ENCODE measurements at places on chromosomes 1 and 21.

GRCh38 chr1:78483903-78484302 lies 6.9 kb upstream of the PTGFR start:
- no peak for DNase-seq

DNA sequence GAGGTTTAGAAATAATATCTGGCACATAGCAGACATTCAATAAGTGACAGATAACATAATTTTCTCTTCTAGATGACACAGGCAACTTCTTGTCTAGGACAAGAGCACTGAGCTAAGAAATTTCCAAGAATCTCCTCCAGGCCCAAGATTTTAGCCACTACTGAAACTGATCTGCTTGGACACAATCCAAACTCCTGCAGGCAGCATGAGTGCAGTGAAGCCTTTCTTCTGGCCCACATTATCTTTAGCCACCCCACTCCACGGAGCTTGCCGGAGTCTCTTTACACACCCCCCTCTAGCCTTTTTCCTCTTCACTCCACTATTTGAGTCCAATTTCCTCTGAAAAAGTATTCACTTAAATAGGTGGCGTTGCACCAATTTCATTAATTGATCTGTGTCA lies 142.9 kb upstream of the DUSP10 start:
- no peak for DNase-seq

- peak; percentile 25 for DNase-seq
Measured at GRCh38 chr1:56331892-56332567, 247.3 kb downstream of the PLPP3 start.

DNA sequence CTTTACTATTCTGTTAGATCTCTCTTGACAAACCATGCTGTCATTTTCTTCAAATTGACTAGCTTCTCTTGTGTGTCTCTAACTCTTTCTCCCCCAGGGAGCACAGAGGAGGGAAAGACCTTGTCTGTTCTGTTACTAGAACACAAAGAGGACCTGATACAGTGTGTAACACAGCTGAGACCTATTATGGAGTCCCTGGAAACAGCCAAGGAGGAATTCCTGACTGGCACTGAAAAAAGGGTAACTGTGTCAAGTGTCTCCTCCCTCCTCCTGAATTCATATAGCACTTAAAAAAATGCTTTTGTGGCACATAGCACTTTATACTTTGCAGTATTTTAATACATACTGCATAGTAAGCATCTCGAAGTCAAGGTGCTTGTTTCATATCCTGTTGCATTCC lies 50.6 kb downstream of the ZBTB40 start:
- no peak for DNase-seq

DNA sequence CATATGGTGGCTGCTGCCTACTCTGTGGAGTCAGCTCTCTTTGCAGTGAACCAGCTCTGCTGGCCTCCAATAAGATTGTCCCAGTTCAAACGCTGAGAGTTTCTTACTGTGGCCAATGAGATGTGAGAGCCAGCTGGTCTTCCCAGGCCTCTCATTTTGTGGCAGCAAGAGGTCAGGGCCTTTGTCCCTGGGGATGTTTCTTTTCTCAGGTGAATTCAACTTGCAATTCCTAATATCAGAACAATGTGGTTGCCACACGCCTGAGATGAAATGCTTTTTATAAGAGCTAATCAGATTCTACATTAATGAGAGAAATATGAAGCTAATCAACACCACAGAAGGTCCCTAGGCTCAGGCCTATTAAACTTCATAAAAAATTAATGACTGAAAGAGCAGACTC lies 660.1 kb upstream of the CAMK1G start:
- DNase-seq, result no peak

DNA sequence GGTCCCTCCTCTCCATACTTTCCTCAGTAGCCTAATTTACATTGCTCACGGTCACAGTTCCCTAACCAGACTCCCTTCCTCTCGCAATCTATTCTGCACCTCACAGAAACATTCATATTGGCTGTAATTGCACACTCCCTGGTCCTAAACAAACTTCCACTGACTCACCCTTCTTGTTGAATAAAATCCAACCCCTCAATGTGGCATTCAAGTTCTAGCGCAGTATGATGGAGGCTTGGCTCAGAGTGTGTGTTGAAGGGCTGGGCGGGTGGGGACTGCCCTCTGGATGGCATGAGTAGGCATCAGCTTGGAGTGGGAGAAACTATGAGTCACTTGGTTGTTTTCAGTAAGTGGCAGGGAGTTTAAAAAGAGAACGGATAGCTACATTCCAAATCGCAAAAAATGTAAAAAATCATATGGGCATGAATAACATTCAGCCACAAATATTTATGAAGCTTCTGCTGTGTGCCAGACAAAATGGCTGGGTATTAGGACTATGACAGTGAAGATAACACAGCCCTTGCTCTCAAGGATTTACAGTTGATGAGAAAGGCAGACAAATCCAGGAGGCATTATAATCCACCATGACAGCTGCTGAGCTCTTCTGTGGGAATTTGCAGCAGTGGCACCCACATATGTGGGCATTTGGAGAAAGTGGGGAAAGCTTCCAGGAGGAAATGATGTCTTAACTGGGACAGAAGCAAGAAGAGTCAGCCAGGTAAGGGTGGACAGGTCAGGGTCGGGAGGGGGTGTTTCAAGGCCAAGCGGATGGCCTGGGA lies 42.2 kb upstream of the LYST start:
- DNase-seq, result peak; percentile 80

DNA sequence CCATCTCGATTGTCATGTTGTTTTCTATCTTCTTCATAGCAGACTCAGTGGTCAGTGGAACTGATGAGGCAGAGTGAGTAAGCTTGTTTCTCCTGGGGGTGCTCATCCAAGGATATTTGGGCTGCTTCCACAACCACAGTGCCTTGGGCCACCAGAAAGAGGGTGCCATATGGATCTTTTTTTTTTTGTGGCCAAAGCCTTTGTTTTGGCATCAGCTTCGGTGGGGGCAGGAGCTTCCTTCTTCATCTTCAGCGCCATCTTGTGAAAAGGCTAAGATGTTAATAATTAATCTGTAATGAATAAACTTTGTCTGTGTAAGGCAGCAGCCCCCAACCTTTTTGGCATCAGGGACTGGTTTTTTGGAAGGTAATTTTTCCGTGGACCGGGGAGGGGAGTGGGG lies 6.6 kb upstream of the PLPP3 start:
- DNase-seq, result no peak

DNA sequence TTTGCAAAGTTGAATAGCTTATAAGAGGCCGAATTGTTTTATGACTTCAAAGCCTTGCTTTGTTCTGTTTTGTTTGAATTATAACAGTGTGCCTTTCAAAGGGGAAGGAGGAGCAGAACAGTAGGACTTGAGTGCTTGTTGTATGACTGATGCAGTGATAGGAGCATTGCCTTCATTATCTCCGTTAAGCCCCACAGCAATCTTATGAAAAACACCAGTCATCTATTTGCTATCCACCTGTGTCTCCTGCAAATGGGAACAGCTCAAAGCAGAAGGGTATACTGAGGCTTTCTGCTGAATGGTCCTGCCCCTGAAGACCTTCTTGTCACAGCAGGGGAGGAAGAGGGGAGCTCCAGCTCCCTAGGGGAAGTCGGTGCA lies 127.5 kb downstream of the RNF220 start:
- DNase-seq, result no peak

DNA sequence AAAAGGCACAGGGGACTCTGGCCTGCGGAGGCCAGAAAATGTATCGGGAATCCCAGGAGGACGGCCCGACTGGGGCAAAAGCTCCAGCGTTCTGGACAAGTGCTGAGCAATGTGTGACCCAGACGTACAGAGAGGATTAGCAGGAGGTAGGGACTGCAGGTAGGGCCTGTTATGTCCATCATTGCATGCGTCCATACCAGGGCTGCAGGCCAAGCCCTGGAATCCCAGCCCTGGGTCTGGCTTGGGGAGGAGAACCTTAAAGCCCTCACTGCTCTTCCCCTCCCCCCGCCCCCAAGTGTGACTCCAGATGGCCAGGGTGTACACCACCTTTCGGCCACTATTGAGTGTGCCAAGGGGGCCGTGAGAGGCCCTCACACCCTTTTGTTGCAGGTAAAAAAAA lies 2.0 kb downstream of the RNF207 start:
- DNase-seq, result no peak

DNA sequence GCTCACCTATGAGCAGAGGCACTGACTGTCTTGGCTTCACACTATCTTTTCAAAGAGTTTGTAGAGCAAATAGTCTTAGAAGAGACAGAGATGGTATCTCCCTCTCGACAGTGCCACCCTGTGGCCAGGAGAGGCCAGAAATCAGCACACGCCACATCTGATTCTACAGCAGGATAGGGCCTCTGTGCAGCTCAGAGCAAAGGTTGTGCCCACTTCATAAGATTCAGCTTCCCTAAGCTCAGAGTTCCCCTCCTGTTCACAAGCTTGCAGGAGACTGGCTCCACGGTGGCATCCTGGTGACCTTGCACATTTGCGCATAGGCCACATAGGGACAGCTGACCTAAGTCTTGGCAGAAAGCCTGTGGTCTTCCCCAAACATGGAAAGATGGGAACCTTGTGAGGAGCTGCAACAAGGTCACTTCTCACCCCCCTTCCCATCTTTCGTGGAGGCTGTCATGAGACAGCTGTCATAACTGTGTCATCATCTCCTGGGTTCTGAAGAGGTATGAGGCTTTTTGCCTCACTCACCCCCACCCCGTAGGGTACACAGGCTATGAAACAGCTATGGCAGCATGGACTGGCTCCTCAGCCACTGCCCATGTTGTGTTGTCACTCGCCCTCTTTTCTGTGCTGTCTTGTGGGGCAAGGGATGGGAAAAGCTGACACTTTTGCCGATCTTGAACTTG lies 3.0 kb downstream of the ITLN2 start:
- peak; percentile 74 for DNase-seq

- no peak for DNase-seq
Measured at GRCh38 chr1:244444854-244445253, 6.9 kb downstream of the ADSS2 start.

- DNase-seq, result no peak
Measured at GRCh38 chr1:234604495-234605398, 5.2 kb downstream of the IRF2BP2 start.

DNA sequence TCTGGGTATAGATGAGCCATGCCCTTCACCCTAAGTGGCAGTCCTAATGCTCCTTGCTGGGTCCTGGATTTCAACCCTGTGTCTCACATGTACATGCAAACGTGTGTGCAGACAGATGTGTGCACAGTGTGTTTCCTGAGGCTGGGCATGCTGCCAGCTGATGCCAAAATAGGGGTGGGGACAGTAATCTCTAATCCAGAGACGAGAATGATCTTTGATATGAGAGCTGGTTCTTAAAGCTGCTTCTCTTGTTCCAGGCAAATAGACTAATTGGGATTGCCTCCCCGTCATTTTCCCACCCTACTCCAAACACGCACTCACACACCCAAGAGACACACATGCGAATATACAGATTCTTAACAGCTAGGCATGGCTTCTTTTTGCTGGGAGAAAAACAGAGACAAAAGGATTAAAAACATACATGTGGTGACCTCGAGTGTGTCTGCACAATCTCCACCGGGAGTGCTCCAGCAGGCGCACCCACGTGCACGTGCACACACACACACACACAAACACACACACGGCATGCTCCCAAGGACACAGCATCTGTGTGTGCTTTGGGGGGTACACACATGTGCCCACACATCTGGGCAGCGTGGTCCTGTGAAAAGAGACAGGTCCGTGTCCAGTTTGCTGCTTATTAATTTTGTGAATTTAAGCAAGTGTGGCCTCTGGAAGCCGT lies 102.1 kb upstream of the ZBTB40 start:
- no peak for DNase-seq

DNA sequence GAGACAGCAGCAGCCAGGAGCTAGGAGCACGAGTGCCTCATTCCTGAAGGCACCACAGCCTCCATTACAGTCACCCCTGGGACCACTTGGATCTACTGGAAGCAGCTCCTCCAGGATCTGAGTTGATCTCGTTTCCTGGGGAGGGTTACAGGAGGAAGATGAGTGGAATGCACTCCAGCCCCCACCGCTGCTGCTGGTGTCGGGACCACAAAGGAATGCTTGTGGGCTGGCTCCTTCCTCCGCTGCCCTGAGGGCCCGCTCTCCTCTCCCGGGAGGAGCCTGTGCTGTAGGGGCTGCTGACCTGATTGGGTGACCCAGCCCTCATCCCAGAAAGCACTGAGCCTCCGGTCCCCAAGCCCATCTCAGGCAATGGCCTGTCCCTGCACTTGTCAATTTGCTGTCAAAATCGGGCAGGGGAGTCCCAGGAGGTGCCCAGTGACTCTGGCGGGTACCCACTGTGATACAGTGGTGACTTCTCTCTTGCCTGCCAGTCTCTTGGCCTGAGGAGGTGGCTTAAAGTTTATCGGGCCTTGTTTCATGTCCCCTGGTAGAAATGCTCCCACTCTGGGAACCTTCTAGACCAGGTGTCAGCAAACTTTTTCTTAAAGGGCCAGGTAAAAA lies 23.1 kb downstream of the IL10RB start:
- DNase-seq, result peak; percentile 75

DNA sequence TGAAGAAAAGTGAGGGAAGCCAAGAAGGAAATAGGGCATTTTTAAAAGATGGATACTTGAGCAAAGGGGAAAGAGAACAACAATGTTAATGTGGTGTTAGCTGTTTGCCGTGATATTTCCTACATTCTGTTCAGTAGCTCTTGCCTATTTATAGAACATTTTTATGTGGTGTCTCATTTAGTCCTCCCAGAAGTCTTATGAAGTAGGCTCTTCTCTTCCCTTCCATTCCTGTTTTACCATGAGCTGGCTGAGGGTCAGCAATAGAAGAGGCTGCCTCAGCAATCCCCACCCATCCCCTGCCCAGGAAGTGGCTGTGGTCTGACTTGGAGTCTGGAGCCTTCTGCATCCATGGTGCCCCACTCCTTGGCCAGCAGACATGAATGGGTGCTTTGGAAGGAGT lies 60.1 kb downstream of the KIAA0040 start:
- DNase-seq, result peak; percentile 25

GRCh38 chr21:44677881-44678280 lies 4.1 kb downstream of the KRTAP12-1 start:
- no peak for DNase-seq

Measured in urothelium cell line (cell line).